ENCODE measurements at places on chromosomes 3 and 15.

DNA sequence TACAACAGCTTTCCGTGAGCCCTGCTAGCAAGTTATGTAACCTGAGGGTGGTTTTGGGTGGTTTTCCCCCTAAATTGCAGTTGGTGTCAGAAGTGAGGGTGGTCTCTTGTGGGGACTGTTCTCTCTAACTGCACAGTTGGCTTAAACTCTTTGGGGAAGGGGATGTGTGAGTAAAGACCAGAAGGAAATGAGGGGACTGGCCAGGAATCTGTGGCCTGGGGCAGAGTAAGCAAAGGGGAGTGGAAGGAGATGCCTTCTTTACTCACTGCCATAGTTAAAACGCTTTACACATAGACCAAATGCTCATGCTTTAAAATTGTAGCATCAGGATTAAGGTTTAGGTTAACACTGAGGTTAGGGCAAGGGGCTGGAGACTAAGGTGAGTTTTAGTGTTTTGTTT, 21.2 kb upstream of the XIRP1 start:
- DNase-seq = no peak

DNA sequence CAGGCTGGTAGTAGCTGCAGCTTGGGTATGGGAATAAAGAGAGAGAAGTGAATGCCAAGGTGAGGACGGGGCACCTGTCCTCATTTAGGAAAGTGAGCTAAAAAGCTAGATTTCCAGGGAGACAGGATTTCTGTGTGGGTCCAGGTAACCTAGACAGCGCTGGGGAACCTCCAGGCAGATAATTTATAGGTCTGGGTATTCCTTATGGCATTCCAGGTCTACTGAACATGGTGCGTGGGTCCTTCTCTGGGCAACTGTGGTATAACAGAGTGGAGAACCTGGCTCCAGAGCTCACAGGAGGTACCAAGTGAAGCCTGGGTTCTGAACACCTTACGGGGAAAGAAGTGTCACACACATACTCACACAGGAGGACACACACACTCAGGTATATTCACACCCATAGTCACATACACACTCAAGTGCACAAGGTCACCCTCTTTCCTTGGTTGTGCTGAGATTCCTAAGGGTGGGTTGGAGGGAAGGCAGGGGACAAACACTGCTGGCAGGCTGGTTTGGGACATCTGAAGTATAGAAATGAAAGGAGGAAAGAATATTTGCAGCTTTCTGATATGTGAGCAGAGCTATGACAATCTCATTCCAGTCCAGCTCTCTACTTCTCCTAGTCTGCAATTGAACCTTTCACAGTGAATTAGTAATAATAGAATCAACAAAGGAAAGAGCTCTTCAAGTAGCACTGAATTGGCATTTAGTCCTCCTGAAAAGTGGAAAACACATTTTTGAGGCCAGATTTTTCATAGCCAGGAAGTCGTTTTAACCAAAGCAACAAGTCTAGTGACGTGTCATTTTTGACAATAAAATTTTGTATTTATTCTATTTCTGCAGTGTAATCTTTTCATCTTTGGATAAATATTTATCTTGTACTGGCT, 37.4 kb upstream of the ITGA11 start:
- DNase-seq = peak; percentile 67

DNA sequence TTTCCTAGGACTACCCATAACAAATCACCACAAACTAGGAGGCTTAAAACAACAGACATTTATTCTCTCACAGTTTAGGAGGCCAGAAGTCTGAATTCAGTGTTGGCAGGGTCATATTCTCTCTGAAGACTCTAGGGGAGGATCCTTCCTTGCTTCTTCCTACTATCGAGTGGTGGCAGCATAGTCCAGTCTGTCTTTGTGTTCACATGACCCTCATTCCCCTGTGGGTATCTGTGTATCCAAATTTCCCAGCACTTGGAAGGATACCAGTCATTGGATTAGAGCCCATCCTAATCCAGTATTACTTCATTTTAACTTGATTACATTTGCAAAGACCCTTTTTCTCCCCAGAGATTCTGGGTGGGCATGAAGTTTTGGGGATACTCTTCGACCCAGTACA, 63.8 kb downstream of the GMPS start:
- DNase-seq = no peak

GRCh38 chr15:77329202-77329601, 90.7 kb downstream of the PEAK1 start:
- DNase-seq = no peak

DNA sequence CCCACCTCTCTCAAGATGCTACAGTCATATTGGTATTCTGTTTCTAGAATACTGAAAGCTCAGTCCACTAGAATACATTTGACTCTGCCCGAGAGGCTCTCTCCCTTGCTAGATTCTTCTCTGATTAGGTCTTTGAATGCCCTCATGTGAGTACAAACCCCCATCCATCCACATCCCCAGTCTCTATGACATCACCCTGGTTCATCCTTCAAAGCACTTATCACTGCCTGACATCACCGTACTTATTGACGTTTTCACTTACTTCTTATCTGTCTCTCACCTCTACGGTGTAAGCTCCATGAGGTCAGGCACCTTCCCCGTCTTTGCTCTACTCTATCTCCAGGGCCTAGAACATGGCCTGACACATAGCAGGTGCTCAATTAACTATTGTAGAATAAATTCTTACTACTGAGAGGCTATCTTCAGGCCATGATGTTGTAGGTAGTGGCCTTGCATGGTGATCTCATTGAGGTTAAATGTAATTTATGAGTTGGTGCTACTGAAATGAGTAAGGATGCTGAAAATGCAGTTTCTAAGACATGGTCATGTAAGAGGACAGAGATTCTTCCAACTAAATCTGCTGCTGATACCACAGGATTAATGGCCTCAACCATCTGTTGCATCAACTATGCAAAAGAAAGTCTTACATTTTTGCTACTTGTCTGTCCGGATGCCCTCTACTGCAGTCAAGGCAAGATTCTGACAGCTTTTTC, 26.8 kb downstream of the EOGT start:
- DNase-seq = no peak

GRCh38 chr3:130425484-130425883, 80.0 kb downstream of the COL6A5 start:
- DNase-seq = no peak

DNA sequence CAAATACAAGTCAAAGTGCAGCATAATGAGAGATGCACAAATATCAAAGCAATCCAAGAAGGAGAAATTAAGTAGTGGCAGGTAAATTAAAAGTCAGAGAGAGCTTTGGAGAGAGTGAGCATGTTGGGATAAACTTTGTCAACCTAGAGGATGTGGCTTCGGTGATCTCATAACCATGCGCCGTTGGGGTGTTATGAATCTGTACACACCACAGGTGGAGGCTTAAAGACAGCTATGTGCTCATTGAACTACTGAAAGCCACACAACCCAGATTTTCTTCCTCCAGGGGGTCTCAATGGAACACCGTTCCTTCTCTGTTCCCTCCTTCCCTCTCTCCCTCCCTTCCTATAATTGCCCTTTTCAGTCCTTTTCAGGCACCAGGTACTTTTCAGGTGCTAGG, 52.0 kb downstream of the SUCNR1 start:
- DNase-seq = peak; percentile 54

DNA sequence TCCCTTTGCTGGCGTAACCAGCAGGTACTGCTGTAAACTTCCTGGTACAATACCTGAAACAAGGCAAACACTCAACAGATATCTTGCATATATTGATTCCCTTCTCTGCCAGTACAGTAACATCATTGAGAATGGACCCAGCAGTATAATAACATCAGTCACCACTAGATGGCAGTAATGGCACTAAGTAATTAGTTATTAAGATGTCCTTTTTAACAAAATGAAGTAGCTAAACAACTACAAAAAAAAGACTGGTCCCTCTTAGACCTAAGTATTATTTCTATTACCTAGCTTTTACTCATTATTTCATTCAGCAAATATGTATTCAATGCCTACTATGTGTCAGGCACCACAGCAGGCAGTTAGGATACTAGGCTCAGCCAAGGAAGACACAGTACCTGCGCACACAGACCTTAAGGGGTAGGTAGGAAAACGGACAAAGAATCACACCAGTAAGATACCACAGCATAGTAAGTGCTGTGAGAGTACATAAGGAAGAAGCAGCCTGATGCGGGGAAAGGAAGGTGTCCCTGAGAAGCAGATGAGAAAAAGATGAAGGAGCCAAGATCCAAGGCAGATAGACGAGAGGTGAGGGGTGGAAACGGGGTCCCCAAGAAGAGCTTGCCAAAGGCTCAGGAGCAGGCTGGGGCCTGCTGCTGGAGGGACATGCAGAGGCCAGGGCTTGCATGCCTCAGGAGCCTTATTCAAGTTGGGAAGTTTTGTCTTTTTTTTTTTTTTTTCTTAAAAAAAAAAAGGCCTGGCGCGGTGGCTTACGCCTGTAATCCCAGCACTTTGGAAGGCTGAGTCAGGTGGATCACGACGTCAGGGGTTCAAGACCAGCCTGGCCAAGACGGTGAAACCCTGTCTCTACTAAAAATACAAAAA, 102.7 kb upstream of the CHD2 start:
- peak; percentile 94 for DNase-seq

DNA sequence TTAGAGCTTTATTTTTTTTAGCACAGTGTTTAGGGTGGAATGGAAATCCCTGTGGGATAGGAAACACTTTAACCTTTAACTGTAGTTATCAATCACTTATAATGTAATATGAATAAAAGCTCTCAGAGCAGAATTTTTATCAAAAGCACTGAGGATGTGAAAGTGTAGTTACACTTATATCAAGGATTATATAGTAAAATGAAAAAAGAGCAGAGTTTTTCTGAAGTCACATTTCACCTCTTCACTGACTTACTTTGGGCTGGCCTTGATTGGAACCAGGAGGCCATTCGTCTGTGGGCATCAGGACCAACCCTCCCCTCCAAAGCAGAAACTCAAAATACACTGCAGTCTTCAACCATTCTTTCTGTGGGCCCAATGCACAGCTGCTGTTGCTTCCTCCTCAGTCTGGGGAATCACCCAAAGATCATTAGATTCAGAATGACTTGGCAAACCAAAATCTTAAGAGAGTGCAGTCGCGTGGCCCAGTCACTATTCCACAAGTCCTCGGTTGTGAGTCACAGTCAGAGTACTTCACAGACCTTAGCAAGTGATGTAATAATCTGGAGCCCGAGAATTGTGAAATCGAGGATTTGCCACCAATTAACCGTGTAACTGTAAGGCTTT, 132.6 kb upstream of the COL8A1 start:
- peak; percentile 11 for DNase-seq

DNA sequence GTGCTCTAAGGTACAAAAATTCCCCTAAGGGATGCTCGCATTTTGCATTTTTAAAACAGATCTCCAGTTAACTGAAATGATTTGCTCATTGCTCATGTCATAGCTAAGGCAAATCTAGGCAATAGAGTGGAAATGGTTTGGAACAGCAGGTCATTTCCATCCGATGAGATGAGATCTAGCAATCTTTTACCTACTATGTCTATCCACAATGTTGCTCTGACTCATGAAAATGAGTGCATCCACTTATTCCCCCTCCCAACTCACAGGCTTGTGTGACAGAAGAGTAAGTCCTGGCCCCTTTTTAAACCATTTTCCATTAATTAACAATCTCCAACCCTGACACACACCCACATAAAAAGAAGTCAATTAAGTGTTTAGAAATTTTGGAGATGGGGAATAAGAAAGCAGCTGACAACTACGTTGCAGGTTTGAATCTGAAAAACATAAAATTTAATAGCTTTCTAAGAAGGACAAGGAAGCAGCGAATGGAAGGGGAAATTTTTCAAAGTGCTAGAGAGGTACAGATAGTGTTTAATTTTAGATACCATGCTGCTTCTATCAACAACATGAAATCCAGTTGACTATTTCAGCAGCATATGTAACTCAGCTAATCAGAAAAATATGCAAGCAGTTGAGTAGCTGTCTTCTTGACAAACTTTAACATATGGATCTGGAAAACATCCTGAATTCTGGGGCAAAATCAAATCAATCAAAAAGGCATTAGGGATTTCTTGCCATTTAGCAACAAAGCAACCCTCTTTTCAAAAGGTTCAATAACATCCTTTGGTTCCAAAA, 112.0 kb downstream of the TMCO5A start:
- DNase-seq = no peak

- no peak for DNase-seq
Observed at GRCh38 chr3:146838221-146838620, 233.1 kb upstream of the PLSCR5 start.

DNA sequence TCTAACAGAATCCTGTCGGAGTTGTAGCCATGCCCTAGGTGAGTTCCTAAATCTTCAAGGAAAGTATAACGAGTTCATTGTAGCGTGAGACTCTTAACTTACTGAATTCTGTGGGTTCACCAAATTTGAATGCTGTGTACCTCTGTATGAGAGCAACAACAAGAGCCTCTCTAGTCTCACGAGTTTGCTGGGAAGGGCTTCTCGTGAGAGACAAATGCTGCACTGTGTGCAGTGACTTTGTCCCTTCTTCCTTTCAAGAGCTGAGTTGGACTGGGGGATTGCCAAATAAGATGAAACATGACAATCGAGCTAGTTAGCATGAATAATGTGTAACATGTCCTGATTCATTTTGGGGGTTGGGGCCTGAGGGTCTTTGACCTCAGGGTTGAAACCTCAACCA, 32.2 kb downstream of the KAT2B start:
- no peak for DNase-seq

- DNase-seq = no peak
Observed at GRCh38 chr3:160280836-160281235, 55.6 kb downstream of the C3orf80 start.

- no peak for DNase-seq
Observed at GRCh38 chr3:59482684-59483083, 432.9 kb upstream of the CFAP20DC start.

DNA sequence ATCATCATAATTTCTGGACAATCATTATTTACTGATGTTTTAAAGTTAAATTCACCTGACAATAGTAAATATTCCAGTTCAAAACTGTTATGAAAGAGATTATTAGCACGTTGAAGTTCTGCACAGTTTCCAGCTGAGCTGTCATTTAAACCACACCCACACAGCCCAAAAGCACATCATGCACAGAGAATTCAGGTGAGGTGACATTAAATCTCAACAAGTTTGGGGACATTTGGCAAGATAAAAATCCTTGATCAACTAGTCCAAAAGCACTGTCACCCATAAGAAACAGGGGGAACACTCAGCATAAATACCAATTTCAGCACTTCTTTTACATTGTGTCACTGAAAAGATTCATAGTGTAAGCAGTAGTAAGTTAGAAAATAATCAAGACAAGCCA, 6.9 kb downstream of the NCEH1 start:
- no peak for DNase-seq

GRCh38 chr3:126858887-126859286, 124.0 kb upstream of the PLXNA1 start:
- peak; percentile 93 for DNase-seq

- no peak for DNase-seq
Observed at GRCh38 chr15:78155355-78155939, 6.3 kb downstream of the IDH3A start.

GRCh38 chr3:63353383-63353782, 75.3 kb downstream of the SYNPR start:
- DNase-seq = peak; percentile 56

GRCh38 chr3:151638555-151639417, 94.9 kb upstream of the AADACL2 start:
- no peak for DNase-seq

Measured in PC-3 (cell line).